Left ventricle myocardium superior (tissue), 1 donor: ENCODE measurements at places on chromosomes 12 and 14. TPM values are rescaled to one million over a fixed set of nuclear protein-coding genes. Genes with fewer than 3 reads are reported as not detected.

GRCh38 chr12:122672515-122672914 is 30.6 kb downstream of the HCAR2 start:
- no peak for DNase-seq

SPATA7 gene
- 10.3 TPM for total RNA-seq

RHEBL1 gene
- total RNA-seq, result 0.32 TPM

GRCh38 chr12:126607867-126608266 is 1542.6 kb downstream of the AACS start:
- no peak for DNase-seq

DNA sequence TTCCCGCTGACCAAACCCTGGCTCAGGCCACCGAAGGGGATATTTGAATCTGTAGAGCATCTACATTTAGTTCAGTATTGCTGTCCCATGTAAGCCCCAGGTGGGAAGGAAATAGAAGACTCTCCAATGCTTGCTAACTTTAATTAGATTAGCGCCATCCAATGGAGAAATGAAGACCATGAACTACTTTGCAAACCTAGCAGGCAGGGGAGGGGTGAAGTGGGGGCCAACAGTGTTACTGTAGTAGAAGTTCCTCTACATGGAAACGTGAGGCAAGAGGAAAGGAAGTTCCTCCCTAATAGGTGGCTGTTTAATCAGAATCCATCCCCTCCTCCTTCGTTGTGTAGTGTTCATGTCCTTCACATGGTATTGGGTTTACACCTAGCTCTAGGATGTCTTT is 9.3 kb upstream of the DENND5B start:
- DNase-seq, result no peak

- DNase-seq, result no peak
Observed at GRCh38 chr12:53298164-53298563, 1.3 kb upstream of the MYG1 start.

DNA sequence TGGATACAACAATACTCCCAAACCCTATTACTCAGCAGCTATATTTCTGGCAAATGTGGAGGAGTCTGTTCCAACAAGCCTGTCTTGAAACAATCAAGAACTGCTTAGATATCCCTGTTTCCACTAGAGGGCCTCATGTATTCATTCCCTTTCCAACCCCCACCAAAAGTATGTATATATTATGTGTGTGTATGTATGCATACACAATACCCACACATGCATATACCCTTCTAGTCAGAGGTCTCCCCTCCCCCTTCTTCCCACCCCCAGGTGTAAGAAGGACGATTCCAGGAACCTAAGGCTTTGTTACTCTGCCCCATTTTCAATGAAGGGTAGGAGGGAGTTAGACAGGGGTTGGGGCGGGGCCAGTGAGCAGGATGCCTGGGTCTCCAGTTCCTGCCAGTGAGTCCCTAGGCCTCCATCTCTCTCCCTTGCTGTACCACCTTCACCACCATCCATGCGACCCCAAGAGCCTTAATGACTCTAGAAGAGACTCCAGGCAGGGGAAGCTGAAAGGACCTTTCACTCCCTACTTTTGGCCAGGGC is at the start of gene DGKA:
Gene DGKA, plus strand, starts transcription at position 392 of the 546 bp plus-strand sequence. CDS start 5,342 bp downstream, outside the sequence.
- DNase-seq, result peak; percentile 44

- DNase-seq, result no peak
Observed at GRCh38 chr14:37948266-37948665, 259.4 kb upstream of the SSTR1 start.

GRCh38 chr14:71290960-71291466 is 383.8 kb downstream of the PCNX1 start:
- no peak for DNase-seq

GRCh38 chr12:66804563-66804974 is 125.7 kb upstream of the GRIP1 start:
- no peak for DNase-seq

DNA sequence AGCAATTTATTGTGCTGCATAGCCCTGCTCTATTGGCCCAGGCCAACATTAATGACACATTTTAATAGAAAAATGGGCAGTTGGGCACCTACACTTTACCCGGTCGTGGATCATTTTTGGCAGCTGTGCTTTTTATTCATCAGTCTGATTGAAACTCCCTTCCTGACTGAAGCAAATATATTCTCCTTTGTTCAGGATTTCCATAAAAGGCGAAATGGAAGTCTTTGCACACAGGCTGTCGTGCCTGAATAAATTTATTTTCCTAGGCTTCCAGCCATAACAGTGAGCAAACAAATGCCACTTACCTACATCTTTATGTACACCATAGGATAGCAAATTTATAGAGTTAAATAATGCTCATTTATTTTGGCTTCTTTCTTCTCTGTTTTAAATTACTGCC is 480.7 kb upstream of the DCN start:
- no peak for DNase-seq

DHH gene
- 0.52 TPM for total RNA-seq

C12orf54 gene
- total RNA-seq, result not detected

DNA sequence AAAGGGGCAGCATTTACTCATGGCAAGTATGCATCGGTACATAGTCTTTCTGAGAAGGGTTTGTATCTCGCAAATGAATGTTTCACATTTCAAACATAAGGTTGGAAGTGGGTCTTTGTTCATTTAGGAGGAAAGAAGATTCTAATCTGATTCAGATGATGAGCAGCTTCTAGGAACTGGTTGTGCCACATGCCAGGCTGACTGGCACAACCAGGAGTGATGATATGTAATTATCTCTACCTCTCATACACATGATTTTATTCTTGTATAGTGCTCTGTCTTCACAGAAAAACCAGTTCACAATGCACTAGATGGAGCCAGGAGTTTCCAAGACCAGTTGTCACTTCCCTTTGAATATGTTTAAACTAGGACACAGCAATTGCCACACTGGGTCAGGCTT is 13.7 kb upstream of the BEST3 start:
- DNase-seq, result no peak

- no peak for DNase-seq
Observed at GRCh38 chr14:65396082-65396910, 16.2 kb upstream of the FUT8 start.
